Fibroblast of the conjunctiva (primary cell): ENCODE measurements at places on chromosomes 2 and 18.

GRCh38 chr2:229124136-229124535 lies 147.0 kb downstream of the PID1 start:
- DNase-seq = no peak

- peak; percentile 53 for DNase-seq
Measured at GRCh38 chr2:36561237-36561944, 36.6 kb downstream of the FEZ2 start.

- DNase-seq = no peak
Measured at GRCh38 chr2:8494589-8494988, 187.3 kb upstream of the ID2 start.

DNA sequence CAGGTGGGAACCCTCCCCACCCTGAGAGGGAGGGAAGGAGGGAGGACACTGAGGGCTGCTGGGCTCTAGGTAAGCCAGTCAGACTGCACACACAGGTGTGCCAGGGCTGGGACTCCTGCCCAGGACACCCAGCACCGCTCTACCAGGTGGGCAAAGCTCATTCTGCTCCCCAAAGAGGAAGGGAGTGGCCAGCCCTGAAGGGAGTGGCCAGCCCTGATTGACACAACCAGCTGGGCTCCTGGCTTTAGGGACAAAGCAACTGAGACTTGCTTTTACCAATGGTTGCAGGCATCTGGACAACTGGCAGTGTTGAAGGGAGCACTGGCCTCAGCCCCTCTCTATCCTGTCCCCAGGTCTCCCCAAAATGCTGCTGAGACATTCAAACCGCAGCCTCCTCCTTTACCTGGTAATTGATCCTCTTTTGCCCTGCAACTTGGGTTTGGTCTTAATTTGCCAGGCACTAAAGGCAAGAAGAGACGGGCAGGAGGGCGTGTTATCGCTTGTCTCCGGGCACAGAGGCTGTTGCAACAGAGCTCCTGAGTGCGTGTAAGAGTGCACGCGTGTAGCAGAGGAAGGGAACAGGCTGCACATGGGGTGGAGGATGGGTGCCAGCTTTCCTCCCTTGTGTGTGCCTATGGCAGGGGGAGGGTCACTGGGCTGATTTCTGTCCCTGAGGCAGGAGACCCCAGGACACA lies 14.5 kb upstream of the FOSL2 start:
- no peak for DNase-seq

DNA sequence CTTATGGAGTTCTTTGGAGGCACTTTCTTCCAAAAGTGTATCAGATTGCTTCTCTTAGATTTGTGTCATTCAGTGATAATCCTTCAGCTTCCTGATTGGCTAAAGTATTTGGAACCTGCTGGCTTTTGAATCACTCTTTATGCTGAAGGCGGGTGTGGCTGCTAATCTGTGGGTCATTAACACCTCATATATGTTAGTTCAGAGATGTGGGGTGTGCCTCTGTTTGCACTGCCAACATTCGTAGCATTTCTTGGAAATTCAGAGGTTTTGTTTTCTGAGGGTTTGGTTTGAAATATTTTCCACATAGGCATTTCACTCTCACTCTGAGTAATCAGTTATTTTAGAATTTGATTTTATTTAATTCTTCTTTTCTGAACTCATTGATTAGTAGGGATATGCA lies 1604.4 kb upstream of the ACVR2A start:
- no peak for DNase-seq

DNA sequence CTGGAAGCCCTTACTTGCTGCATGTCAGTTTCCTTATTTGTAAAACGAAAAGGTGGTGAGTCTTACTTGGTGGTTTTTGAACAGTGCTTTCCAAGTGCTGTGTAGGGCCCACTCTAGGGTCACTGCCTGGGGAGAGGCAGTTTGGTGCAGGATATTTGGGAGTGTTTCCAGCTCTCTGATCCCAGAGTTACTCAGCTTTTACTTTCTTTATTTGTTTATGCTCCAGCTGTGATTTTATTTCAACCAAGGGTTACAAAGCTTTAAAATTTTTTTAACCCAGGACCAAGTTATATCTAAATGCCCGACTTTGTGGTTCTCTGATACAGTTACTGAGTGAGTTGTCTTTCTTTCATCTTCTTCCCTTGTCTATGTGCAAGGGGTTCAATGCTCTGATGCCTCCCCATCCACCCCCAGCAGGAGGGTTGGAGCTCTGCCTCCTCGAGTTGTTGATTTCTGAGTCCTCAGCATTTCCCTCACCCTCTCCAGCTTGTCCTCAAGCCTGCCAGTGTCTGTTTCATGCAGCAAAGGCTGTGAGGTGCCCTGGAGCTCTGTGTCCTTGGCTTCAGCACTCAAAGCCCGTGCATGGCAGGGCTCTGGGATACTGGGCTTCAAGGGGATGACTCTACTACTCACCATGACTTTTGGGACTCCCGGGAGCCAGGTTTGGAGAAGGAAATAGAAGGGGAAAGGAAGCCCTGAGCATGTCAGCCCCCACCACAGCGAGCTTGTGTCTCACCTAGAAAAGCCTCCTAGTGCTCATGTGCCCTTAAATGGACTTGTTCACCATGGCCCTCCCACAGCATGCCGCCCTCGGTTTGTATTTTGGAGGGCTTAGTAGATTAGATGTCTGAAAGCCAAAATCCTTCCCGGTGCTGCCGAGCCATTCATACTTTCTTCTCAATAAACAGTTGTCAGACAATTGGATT lies 236.8 kb downstream of the SETBP1 start:
- no peak for DNase-seq

- no peak for DNase-seq
Measured at GRCh38 chr2:68792751-68793150, 58.1 kb downstream of the ARHGAP25 start.

DNA sequence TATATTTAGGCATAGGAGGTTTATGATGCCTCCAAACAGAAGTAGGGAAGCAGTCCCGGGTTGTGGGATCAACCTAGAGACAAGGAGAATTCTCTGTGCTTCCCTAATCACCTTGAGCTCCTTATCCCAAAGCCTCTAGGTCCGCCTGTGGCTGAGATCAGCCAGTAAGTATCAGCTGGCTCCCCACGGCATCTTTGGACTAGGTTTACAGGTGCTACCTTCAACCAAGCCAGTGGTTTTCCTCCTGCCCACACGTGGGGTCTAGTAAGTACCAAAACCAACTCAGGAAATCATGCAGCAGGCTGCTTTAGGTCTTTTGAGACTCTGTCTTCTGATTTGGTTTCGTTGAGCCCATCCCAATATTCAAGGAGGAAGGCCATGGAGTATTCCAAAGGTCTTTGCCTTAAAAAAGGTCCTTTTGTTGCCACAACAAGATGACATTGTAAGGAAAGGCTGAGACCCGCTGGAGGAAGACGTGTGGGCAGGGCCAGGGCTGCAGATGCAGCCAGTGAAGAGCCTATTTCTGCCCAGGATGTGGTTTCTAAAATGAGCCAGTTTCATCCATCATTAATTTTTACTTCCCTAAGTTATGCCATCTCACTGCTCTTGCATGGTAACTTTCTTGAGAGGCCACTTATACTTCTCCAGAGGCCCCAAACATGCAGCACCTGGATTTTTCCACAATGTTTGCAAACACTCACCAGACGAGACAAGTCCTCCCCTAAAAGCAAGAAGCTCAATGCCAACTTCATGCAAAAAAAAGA lies 248.7 kb downstream of the RNF152 start:
- no peak for DNase-seq

GRCh38 chr2:15674637-15675455 lies 83.2 kb downstream of the DDX1 start:
- DNase-seq = no peak

DNA sequence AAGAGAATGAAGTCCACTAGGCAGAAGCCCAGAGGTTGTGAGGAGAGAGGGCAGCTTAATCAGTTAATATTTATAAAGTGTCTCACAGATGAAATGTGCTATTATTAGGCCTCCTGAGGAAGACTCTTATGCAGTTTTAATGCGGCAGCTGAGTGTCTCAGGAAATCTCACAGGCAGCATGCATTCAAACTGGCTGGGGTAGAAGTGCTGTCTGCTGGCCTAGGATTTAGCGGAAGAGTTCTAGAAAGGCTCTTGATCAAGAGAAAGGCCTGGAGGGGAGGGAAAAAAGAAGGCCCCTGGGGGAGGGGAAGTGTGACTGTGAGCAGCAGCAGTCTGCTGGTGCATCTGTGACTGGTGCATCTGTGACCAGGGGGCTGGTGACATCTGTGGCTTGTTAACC lies 133.0 kb downstream of the FSHR start:
- no peak for DNase-seq

- DNase-seq = no peak
Measured at GRCh38 chr2:84288293-84288692, 170.8 kb downstream of the SUCLG1 start.

DNA sequence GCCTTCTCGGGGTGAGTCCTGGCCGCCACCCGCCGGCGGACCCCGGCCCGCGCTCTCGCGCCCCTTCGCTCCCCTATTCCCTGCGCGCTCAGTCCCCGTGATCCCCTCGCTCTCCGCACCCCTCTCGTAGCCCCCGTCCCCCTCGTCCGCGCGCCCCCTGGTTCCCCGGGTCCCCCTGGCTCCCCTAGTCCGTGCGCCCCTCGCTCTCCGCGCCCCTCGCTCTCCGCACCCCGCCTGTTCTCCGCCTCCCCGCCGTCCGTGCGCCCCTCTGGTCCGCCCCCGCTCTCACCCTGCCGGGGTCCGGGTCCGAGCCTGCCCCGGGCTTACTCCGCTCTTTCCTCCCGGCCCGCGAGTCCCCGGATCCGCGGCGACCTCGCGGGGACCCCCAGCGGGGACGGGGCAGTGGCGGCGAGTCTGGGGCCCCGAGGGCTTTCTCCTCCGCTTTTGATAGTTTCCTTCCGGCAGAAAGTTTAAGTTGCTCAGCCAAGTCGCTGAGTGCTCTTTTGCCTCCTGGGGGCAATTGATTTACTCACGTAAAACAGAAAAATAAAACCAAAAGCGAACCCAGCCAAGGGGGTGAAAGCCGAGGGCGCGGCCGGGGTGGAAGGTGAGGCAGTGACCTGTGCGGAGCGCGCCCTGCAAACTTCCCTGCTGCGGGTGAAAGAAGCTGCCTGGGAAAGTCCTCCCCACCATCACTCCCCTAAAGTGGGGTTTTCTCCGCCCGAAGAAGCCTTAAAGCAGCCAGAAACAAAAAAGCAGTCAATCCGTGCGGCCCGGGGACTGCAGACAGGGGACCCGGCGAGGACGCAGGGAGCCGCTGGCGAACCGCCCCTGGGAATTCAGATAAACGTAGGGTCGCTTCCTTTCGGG lies 568 bp downstream of the RAB31 start:
- DNase-seq = no peak

DNA sequence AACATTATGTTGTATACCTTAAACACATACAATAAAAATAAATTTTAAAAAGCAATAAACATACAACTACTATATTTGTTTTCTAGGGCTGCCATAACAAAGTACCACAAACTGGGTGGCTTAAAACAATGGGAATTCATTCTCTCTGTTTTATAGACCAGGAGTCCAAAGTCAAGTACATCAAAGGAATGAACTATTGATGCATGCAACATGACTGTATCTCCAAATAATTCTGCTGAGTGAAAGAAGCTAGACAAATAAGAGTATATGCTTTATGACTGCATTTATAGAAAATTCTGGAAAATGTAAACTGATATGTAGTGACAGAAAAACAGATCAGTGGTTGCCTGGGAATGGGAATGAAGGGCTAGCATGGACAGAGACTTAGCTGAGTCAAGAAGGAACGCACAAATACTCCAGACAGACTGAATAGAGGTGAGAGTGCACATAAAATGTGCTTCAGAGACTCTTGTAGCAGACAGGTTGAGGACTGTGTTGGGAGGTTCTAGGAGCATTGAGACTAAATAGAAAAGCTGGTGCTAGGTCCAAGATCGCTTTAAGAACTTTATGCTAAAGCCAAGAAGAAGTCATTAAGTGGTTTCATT lies 11.0 kb upstream of the PLA2R1 start:
- DNase-seq = no peak

- no peak for DNase-seq
Measured at GRCh38 chr2:42117923-42118753, 51.0 kb upstream of the EML4 start.

DNA sequence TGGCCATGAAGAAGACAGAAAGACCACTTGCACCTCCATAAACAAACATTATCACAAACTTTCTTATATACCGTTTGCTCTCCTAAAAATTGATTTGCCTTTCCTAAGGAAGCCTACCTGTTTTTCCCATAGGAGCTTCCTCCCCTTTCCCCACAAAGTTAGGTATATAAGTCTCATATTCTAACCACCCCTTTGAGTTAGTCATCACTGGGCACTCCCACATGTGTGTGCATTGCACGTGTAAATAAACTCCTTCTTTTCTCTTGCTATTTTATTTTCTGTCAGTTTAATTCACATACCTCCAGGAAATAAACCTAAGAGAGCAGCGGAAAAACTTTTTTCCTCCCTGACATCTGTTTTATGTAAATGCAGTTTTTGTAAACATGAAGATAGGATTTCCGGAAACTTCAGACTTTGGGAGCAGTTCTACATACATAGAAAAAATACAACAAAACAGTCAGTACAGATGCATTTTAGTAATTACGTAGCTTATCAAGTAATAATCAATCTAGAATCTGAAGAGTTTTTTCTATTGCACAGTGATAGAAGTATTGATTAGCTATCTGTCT lies 46.6 kb downstream of the PLCL1 start:
- no peak for DNase-seq

- peak; percentile 43 for DNase-seq
Measured at GRCh38 chr18:34809451-34810072, 99.5 kb downstream of the DTNA start.

GRCh38 chr2:65666156-65666725 lies 233.8 kb upstream of the SPRED2 start:
- DNase-seq = no peak

- peak; percentile 18 for DNase-seq
Measured at GRCh38 chr2:106085181-106085940, 108.7 kb downstream of the UXS1 start.

DNA sequence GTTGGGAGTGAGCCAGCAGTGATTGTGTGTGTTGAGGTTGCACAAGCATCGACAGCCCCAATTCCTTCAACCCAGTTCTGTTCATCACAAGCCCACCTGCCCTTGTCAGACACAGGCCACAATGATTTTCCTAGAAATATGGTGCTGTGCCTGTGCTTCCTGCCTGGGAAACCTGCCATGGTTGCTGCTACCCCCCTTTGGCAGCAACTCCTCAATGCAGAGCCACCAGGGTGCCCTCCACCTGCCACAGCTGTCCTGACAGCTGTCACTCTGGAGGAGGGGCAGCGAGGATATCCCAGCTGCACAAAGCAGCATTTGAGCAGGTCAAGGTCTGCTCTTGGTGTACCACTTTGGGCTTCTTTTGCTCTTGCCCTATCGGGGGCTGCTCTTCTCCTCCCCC lies 27.1 kb downstream of the SMIM21 start:
- DNase-seq = no peak

GRCh38 chr18:23479829-23480505 lies 23.3 kb upstream of the RMC1 start:
- DNase-seq = no peak
